IPS-NIHi11 (cell line): ENCODE measurements at places on chromosomes 5 and 9.

- no peak for DNase-seq
These were observed 706.3 kb upstream of the WWC1 start for GRCh38 chr5:167585184-167585583.

DNA sequence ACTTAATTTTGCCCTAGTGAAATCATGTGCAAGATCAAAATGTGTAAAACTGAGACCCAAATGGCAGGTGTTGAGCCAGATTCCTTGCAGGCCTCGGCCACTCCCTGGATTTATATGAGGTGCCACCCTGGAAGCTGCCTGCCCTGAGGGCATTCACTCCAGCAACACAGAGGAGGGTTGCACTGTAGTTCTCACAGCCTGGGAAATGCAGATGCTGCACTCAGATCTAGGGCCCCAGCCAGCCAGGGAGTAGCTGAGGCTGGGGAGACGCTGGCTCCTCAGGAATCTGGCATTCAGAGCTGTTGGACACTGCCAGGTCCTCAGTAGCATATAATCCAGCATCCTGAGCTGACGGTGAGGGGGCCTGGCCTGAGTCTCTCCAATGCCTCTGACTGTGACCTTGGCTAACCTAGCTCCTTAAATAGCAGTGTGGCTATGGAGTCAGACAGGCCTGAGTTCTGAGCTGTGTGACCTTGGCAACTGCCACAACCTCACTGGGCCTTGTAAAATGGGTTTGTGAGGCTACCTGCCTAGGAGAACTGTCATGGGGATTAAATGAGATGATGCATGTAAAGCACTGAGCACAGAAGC, 8.7 kb downstream of the KCNMB1 start:
- DNase-seq: no peak

DNA sequence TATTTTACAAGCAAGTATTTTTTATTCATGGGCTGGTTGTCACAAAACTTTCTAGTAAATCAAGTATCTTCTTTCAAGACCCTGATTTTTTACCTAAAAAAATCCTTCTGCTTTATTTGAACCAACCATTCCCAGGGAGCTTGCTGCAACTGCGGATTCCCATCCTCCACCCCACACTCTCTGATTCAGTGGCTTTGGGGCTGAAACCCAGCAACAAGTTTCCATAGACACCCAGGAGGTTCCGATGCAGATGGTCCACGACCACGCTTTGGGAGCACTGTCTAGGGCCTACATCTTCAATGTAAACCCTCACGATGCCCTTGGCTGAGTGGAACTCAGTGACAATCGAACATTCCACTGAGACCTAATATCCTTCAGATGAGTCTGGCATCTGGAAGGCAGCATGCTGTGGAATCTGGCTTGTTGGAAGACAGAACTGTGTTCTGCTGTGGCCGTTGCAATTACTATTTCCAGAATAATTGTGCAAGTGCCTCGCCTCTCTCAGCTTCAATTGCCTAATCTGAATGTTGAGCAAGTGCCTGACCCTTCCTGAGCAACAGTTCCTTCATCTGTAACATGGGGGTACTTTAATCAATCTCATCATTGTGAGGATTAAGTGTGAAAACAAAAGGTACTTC, 105.1 kb downstream of the INSYN2B start:
- no peak for DNase-seq

DNA sequence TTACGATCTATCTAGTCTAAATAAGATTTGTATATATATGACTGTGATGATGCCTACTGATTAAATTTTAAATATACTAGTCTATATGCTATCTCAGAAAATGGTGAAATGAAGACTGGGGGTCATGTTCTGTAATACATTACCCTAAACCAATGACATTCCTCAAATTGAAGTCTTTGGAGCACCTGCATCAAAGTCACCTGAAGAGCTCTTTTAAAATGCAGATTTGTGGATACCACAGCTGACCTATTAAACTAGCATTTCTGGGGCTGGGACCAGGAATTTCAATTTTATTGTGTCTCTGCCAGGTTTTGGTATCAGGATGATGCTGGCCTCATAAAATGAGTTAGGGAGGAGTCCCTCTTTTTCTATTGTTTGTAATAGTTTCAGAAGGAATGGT, 631.9 kb upstream of the DMAC1 start:
- DNase-seq: no peak

DNA sequence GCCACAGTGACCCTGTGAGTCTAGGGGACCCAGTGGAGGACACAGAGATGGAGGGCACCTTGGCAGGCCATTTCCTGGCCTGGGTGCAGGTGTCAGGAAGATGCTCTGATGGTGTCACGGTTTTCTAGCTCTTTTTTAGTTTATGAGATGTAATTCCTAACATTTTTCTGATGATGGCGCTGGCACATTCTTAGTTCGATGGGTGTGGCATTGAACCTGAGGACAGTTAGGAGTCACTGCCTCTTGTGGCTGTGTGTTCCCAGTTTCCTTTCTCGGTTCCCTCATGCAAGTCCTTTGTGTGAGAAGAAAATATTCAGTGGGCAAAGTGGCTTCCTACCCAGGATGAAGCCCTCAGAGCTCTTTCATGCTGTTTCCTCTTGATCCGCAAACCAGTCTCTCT, 129.4 kb upstream of the ICE1 start:
- DNase-seq: peak; percentile 33

- DNase-seq: no peak
These were observed 3.2 kb upstream of the ANP32B start for GRCh38 chr9:97979788-97980478.

DNA sequence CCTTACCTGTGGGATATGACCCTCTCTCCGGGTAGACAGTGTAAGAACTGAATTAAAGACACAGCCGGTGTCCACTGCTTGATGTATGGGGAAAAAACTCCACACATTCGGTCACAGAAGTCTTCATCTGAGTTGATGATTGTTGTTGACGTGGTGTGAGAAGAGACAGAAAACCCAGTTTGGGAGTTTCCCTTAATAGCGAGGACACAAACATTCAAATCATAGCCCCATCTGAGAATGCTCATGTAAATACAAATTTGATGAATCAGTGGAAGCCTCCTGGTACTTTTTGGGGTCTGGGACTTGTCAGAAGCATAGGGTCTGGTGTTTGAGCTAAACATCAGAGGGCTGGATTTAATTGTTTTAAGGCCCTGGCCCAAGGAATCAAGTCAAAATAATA, 11.0 kb downstream of the HAVCR1 start:
- DNase-seq: no peak

DNA sequence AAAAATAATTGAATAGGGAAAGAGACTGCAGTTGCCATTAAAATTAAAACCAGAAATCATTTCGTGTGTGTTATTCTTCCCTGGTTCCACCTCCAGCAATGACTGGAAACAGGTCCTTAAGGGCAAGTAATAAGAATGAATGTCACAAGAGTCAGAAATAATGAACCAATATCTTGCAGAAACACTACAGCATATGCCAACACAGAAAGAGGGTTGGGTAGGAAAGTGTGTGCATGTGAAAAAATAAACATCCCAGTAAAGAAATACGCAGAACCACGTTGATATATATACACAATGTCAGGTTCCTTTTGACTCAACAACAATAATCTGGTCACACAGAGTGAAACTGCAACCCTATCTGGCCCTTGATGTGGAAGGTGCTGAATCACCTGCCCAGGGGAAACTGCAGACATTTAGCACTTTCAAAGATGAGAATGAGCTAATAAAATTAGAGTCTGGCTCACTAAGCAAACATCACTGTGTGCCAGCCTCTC, 15.0 kb downstream of the HMHB1 start:
- no peak for DNase-seq

DNA sequence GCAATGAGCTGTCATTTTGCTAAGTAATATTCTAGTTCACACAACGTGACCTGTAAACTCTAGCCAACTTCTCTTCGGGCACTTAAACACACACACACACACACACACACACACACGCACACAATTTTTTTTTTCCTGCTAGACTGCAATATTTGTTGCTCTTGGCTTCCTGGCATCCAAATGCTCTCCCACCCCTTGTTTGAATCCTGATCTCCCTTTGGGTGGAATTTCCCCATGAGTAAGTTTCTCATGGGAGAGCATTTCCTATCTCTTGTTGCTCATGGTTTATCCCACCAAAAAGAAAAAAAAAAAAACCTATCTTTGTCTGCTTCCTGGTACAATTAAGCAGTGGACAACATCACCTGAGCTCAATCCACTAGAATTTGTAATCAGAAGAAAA, 54.7 kb upstream of the TSLP start:
- no peak for DNase-seq

DNA sequence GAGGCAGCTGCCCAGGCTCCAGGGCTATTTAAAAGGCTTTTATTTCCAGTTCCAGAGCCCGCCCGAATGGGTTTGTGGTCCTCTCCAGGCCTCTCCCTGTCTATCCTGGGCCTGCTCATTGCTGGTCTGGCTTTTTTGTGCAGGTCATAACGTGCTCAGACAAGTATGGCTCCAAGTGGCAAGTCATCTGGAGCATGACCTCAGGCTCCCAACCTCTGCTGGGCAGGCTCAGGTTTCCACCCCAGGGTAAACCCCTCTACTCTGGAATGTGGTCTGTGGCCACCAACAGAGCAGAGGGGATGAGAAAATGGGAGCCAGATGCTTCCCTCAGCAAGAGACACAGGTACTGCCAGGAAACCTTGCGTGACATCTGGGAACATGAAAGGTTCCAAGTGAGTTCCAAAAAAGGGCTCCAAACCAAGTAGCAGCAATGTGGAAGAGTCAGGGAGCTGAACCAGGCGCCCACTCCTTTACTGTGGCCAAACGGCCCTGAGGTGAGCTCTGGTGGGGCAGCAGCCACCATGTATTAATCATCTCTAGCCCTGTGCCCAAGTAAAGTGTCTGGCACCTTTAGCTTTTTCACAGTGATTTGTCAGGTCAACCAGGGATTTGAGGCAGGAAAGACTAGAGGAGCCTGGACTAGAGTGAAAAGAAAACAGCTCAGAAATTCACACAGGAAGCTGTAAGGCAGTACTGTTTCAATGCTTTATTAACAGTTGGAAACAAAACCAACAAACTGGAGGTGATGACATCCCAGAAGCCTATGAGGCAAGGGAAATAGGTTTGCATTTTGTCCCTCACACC, 25.7 kb downstream of the PCDHGC5 start:
- peak; percentile 76 for DNase-seq

GRCh38 chr9:128061275-128061960, 5.7 kb downstream of the NAIF1 start:
- DNase-seq: no peak

DNA sequence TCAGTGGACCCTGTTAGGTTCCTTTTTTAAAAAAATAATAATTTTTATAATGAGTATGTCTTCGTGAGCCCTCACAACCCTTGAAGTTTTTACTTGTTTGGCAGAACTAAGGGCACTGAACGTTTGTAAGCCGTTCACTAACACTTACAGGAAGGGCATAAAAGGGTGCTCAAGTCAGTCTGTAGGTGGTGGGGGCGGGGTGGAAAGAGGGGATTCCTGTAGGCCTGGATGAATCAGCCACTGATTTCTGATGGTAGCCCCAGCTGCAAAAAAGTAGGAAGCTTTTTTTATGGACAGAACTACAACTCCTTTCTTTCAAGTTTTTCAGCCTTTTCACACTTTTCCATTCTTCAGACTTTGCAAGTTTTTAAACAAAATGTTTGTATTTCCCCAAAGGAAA, 35.8 kb downstream of the PIK3R1 start:
- DNase-seq: peak; percentile 23

GRCh38 chr9:130499804-130500263, 55.1 kb downstream of the ASS1 start:
- no peak for DNase-seq

- DNase-seq: no peak
These were observed 40.8 kb downstream of the PRRC1 start for GRCh38 chr5:127558273-127558672.

DNA sequence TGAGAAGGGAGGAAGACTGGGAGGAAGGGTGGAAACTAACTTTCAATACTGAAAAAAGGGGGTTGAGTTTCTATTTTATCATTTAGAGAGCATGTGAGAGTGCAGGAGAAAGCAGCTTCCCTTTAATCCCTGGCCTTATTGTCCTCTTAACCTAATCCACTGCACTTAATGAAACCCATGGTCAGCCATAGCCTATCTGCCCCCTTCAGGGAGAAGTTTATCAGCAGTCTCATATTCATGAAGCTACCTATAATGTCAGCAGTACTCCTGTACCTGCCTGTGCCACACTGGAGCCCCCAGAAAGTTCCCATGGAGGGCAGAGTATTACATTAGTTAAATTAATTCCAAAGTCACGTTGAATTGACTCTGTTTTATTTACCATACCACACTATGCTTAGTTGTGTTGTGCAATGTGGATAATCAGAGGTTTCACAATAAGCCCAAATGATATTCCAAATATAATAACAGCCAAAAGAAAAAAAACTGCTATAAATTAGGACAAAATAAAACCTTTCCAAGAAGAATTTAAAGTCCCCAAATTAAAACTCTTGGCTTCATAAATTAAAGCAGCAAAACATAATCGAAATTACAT, 62.9 kb downstream of the MUSK start:
- DNase-seq: no peak

DNA sequence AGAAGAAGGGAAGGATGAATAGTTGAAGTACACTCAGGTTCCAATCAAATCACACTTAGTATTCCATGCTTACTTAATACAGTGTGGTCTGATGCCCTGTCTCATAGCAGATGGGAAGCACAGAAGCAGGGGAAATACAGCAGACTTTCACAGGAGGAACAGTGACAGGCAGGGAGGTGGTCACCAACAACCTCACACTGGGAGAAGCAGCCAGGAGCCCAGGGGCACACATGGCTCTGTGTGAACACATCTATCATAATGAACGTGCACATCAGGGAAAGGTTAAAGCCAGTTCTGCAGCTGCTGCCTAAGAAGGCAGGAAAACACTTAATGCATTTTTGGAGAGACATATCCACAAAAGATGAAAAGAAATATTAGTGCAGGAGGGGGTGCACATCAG, 312.3 kb downstream of the MED10 start:
- DNase-seq: no peak

GRCh38 chr9:10633785-10634184, 21.0 kb upstream of the PTPRD start:
- DNase-seq: peak; percentile 18

DNA sequence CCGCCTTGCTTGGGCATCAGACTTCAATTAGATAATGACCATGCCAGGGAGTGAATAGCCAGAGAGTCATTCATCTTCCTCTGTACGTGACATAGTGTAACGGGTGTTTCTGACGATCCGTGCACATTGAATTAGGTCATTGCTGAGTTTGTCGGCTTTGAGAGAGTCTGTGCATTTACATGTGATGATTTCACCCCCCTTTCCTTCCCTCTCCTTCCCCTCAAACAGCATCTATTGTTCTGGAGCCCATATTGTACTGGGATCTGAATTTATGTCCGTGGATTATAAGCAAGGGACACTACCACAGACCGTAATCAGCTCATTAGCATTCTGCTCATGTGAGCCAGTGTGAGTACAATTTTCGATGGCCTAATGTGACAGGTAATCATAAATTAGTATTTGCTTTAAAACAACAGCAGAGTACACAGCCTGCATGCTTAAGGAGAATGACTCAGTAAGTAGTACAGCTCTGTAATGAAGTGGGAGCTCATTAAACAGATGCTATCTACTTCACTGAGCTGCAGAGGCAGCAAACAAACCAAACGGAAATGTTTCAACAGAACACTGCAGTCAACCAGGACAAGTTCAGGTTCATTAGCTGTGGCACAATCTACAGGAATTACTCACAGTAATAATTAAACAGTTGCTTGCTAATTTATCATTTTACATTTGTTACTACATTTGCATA, 302.1 kb downstream of the CSNK1G3 start:
- no peak for DNase-seq
